Ecto neural progenitor cell (in vitro differentiated cells): ENCODE measurements at places on chromosomes 5 and 9.

- no peak for DNase-seq
These were observed 46.4 kb upstream of the MEF2C start for GRCh38 chr5:88929385-88929784.

- no peak for DNase-seq
These were observed 235.6 kb downstream of the ELAVL2 start for GRCh38 chr9:23590276-23591000.

DNA sequence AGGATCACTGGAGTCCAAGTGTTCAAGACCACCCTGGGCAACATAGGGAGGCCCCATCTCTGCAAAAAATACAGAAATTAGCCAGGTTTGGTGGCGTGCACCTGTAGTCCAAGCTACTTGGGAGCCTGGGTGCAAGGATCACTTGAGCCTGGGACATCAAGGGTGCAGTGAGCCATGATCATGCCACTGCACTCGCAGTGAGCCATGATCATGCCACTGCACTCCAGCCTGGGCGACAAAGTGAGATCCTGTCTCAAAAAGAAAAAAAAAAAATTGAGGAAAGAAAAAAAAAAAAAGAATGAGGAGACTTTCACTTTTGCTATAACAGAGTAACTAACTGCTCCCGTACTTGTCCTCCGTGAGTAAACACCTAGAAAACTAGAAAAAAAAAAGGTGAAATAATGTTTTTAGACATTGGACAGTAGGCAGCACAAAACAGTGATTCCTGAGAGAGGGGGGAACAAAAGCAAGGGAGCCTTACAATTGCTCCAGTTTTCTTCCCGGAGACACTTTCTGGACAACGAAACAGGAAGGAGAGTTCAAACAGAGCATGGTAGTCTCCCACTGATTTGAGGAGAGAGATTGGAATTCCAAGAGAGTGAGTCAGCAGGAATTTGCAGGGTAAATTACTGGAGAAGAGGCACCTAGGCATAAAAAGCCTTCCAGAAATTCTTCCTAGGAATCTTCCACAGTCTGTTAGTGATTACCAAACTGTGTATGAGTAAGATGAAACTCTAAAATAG is 6.9 kb upstream of the ZBTB5 start:
- DNase-seq, result no peak

- DNase-seq, result no peak
These were observed 95.6 kb downstream of the MLLT3 start for GRCh38 chr9:20526500-20527319.

GRCh38 chr5:173303878-173304590 is 24.2 kb downstream of the STC2 start:
- no peak for DNase-seq

- DNase-seq, result no peak
These were observed 241.8 kb downstream of the CDH12 start for GRCh38 chr5:22611327-22611726.

- DNase-seq, result no peak
These were observed 326.8 kb upstream of the IRX1 start for GRCh38 chr5:3268760-3269330.

GRCh38 chr5:143837306-143837848 is 25.4 kb downstream of the HMHB1 start:
- no peak for DNase-seq

DNA sequence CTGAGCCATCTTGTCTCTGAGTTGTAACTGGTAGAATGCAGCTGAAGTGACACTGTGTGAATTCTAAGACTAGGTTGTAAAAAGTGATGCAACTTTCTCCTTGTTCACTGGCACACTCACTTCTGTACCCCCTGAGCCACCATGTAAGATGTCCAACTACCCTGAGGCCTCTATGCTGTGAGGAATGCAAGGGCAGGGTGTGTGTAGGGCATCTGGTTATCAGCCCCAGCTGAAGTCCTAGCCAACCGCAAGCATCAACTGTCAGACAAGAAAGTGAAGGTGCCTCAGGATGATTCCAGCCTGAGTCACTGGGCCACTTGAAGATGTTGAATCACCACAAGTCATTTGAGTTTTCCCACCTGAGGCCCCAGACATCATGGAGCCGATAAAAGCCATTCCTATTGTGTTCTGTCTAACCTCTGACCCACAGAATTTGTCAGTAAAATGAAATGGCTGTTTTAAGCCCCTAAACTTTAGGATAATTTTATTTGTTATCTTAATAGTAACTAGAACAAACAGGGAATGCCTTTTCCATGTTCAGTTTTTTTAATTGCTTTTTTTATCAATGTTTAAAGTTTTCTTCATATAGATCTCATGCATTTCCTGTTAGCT is 18.7 kb upstream of the RHOBTB3 start:
- no peak for DNase-seq

GRCh38 chr9:77475641-77476473 is 172.3 kb downstream of the GNA14 start:
- no peak for DNase-seq

DNA sequence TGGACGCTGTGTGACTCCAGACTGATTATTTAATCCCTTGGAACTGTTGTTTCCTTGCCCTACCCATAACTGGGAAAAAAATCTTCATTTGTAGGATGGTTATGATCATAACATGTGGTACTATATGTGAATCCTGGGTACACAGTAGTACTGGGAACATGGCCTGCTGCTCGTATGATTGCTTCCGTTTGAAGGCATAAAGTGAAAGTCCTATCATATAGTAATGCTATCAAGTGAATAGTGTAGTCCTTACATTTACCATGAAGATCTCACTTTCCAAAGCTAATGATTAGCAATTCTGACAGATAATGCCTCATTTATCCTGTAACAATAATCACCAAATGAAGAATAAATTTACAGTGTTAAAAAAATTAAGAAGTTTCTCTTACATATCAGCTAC is 53.2 kb downstream of the MEF2C start:
- no peak for DNase-seq

- DNase-seq, result no peak
These were observed 73.7 kb downstream of the UBE2QL1 start for GRCh38 chr5:6522331-6522730.

DNA sequence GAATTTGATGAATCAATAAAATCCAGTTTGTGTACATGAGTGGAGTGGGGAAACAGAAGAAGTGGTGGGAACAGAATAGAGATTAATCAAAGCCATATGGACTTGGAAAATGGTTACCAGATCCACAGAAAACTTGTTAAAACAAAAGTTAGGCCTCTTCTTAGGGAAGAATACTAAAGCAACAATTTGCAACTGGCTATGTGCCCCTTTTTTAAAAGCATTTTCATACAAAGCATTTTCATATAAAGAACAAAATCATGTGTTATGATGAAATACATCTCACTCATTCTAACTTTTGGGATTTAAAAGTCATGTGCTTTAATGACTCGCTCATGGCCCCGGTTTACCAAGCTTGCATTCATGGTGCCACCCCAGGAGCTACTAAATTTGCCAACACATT is 276.9 kb downstream of the EFNA5 start:
- no peak for DNase-seq

GRCh38 chr9:88468226-88468625 is 66.8 kb upstream of the NXNL2 start:
- no peak for DNase-seq

- no peak for DNase-seq
These were observed 205.3 kb upstream of the WWC1 start for GRCh38 chr5:168086104-168086610.

DNA sequence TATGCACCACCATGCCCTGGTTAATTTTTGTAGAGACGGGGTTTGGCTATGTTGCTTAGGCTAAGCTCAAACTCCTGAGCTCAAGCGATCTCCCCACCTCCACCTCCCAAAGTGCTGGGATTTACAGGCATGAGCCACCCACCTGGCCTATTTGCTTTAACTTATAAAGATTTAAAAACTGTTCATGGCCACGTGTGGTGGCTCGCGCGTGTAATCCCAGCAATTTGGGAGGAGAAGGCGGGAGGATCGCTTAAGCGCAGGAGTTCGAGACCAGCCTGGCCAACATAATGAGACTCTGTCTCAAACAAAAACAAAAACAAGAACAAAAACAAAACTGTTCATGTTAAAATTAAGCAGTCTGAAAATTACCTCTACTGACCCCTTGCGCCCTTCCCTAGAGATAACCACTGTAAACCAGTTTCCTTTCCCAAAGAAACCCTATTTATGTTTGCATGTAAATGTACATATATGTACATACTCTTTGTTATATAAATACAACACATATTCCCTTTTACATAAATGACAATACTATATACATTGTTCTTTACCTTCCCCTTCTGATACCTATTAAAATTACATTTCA is 1.5 kb downstream of the AK6 start:
- DNase-seq, result no peak

- no peak for DNase-seq
These were observed 40.1 kb downstream of the ALG2 start for GRCh38 chr9:99181621-99182020.

GRCh38 chr5:77133061-77133758 is 46.1 kb upstream of the ZBED3 start:
- DNase-seq, result no peak

DNA sequence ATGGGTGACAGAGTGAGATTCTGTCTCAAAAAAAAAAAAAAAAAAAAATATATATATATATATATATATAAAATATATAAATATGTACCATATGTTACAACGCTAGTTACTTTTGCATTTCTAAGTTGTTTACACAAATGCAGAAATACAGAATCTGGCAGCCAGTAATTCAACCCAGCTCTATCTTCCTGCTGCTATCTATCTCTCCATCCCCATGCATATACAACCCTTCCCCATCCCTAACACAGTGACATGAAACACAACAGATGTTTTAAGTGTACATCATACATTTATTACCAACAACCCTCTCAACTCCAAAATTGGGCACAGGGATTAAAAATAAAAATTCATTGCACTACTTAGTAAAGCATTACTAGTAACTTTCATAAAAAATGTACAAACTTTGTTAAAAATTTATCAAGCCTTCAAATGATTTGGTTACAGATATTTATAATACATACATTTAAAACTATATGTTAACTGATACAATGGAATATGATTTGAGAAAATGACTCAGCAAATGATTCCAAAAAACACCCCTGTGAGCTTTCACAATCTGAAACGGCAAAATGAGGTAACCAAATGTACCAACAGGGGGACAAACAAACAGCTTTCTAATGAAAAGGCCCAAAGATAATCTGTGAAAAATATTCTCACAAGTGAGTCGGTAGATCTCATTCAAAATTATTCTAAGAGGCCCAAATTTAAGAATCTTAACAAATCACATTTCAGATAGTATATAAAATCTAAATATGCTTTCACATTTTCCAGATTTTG is 63.8 kb downstream of the RNF38 start:
- DNase-seq, result no peak

- no peak for DNase-seq
These were observed 208.6 kb downstream of the GRIA1 start for GRCh38 chr5:153699035-153699434.

DNA sequence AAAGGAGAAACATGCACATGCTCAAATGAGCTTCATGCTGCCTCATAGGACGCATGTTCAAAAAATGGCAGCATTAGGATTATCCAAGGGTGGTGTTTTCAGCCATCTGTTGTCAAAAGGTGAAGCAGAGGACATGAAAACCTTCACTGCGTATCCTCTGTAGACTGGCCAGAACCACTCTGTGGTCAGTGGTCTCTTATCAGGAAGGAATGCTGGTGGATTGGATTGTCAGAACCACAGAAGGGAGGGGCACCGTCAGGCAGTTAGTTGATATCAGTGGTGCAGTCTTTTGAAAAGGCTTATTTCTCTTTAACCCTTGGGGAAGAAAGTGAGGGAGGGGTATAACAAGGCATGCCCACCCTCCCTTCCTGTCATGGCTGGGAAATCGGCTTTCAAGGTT is 100.1 kb downstream of the FBXL7 start:
- DNase-seq, result no peak

GRCh38 chr9:130235558-130236435 is 29.8 kb upstream of the HMCN2 start:
- DNase-seq, result peak; percentile 88

GRCh38 chr5:35240892-35241291 is 10.6 kb upstream of the PRLR start:
- DNase-seq, result no peak

DNA sequence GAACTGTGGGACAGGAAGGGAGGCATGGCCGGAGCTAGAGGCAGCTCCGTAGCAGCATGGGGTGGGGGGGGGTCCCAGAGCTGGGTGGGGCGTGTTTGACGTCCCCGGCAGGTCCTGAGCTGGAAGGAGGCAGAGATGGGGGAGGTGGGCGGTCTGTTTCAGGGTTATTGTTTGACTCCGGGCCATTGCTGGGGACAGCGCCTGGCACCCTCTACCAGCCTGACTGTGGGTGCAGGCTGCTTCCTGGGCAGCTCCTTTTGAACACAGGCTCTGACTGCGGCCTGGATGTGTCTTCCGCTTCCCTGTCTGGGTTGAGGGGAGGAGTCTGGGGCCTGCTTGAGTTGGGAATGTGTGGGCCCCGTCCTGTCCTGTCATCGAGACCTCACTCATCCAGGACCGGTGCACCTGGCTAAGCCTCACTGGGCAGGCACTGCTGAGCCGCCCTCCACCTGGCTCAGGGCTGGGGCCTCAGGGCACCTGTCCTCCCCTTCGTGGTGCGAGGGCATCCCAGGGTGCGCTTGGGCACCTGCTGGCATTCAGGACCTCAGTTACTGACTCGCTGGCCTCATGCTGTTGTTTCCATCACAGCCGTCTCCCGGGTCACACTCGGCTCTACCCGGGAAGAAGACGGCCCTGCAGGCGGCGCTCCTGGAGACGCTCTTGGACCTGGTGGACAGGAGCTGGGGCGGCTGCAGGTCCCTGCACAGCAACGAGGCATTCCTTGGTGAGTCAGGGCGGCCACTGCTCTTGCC is 26.5 kb downstream of the CEP72 start:
- no peak for DNase-seq

DNA sequence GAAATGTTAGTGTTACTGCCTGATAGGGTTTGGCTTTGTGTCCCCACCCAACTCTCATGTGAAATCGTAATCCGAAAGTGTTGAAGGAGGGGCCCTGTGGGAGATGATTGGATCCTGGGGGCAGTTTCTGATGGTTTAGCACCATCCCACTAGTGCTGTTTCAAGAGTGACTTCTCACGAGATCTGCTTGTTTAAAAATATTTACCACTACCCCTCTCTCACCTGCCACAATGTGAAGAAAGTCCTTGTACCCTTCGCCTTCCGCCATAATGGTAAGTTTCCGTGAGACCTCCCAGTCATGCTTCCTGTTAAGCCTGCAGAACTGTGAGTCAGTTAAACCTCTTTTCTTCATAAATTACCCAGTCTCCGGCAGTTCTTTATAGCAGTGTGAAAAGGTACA is 2.6 kb upstream of the RFX3 start:
- no peak for DNase-seq

DNA sequence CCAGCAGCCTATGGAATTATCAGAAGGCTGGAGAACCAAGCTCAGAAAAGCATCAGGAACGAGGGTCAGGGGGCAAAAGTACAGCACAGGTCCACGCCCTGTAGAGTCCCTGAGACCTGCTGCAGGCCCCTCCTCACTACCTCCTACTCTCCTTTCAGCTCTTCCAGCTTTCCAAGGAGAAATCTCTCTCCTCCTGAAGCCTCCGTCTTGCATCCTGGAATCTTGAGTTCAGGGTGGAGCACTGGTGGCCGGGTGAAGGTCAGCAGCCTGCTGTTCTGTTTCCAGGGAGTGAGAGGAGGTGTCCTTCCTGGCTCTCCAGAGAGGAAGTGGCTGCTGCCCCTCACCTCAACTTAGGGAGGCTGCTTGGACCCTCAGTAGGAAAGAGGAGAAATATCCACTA is 342.3 kb downstream of the ZSWIM6 start:
- DNase-seq, result no peak

- no peak for DNase-seq
These were observed 207.2 kb upstream of the DAPK1 start for GRCh38 chr9:87290241-87291052.
